Brain microvascular endothelial cell (primary cell): ENCODE measurements at places on chromosomes 4 and X.

DNA sequence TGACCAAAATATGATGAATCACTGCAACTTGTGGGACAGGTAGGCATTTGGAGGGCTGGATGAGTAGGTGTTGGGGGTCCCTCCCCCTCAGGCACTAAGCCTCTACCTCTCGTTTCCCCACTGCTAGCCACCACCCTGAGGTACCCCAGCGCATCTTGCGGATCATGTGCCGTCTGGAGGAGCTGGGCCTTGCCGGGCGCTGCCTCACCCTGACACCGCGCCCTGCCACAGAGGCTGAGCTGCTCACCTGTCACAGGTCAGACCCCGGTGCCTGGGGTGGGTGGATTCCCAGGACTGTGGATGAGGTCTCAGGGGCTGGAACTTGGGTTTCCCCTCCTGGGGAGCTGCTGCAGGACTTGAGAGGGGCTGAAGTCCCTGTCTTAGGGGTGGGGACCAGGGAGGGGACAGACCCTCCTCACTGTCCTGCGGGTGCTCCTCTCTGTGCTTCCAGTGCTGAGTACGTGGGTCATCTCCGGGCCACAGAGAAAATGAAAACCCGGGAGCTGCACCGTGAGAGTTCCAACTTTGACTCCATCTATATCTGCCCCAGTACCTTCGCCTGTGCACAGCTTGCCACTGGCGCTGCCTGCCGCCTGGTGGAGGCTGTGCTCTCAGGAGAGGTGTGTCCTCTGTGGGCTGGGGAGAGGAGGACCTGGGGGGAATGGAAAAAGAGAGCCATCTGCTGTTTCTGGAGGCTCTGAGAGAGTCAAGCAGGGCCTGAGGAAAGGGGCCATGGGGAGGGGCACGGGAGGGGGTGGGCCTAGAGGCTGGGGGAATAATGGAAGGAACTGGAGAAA is 10.1 kb upstream of the ERAS start:
- DNase-seq, result no peak

- DNase-seq, result peak; percentile 37
Measured at GRCh38 chr4:153987291-153987690, 198.4 kb upstream of the SFRP2 start.

- no peak for DNase-seq
Measured at GRCh38 chr4:98504091-98504490, 154.3 kb downstream of the TSPAN5 start.

DNA sequence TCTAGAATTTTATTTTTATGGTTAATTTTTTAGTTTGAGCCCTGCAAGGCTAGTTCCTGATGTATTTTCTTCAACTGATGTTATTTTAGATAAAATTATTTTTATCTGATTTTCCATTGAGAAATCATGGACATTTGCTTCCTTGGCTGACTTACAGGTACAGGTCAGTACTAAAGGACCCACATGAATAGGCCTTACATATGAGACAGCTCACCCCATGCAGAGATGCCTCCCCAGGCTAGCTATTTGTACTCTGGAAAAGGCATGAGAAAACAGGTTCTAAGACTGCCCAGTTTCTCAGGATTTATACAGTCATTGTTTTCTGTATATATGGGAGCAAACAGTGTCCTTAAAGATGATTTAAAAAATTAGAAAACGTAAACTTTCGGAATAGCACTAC is 255.5 kb downstream of the BMPR1B start:
- no peak for DNase-seq

GRCh38 chrX:119758731-119759247 is 401 bp downstream of the SOWAHD start:
- no peak for DNase-seq

DNA sequence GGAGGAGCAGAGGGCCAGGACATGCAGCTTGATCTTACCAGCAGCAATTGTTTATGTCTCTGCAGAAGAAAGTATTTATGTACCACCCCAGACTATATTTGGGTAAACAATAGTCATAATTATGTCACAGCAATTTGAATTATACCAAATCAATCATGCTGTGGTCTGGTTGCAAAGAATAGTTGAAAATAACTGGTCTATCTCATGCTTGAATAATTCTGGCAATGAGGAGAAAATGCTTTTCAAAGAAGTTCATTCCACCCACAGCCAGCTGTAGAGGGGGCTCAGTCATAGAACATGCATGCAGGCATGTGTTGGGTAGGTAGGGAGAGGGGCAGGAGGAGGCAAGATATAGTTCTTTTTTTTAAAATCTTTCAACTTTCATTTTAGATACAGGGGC is 399.2 kb downstream of the IL15 start:
- DNase-seq, result no peak

GRCh38 chrX:41472231-41472815 is 25.2 kb downstream of the NYX start:
- DNase-seq, result no peak

DNA sequence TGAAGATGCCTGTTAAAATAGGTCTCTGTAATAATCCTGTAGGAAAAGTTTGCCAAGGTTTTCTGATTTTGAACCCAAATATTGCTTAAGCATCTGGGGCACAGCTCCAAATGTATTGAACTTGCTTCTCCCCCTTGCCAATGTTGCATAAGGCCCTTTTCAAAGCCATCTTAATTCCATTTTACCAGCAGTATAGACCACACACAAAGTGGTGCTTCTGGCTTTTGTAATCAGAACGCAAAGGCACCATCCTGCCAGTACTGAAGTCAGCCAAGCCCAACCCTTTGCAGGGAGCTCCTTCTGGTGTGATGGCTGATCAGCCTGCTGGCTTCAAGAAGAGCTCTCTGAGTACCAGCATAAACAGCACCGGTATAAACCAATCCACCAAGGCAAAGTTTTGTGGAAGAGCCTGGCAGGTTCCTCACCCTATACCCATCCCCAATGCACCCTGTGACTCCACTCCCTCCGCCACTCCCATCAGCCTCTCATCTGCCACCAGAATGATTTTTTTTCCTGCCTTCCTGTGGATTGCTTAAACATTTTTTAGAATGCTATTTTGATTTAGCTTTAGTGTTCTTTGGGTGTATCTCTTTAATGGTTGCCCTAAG is 39.2 kb upstream of the USP9X start:
- no peak for DNase-seq

GRCh38 chrX:37453821-37454220 is 104.7 kb downstream of the PRRG1 start:
- DNase-seq, result no peak

- DNase-seq, result peak; percentile 95
Measured at GRCh38 chr4:24770032-24770584, 25.3 kb upstream of the SOD3 start.

- DNase-seq, result peak; percentile 26
Measured at GRCh38 chr4:165537028-165537648, 158.3 kb downstream of the CPE start.

DNA sequence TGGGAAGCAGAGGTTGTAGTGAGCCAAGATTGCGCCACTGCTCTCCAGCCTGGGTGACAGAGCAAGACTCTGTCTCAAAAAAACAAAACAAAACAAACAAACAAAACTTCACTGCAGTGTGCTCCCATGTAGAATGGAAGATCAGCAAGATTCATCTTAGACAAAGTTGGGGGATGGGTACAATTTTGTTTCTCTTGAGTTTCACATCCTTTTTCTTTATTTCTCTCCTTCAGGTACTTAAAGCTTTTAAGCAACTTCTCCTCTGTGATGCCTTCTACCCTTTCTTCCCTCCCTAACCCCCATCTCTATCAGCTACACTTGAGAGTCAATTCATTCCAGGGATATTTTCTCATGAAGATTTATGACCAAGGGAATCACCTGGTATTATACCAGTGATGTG is 15.5 kb upstream of the RBBP7 start:
- no peak for DNase-seq

GRCh38 chrX:38986586-38986985 is 185.3 kb downstream of the MID1IP1 start:
- no peak for DNase-seq

- no peak for DNase-seq
Measured at GRCh38 chrX:96907516-96908272, 24.0 kb downstream of the RPA4 start.

DNA sequence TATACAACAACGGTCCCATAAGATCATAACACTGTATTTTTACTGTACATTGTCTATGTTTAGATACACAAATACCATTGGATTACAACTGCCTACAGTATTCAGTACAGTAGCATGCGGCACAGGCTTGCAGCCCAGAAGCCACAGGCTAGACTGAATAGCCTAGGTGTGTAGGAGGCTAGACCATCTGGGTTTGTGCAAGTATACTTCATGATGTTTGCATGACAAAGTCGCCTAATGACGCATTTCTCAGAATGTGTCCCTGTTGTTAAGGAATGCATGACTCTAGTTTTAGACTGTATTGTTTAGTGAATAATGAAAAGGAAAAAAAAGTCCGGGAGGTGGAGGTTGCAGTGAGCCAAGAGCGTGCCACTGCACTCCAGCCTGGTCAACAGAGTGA is 56.5 kb upstream of the C4orf50 start:
- DNase-seq, result no peak

DNA sequence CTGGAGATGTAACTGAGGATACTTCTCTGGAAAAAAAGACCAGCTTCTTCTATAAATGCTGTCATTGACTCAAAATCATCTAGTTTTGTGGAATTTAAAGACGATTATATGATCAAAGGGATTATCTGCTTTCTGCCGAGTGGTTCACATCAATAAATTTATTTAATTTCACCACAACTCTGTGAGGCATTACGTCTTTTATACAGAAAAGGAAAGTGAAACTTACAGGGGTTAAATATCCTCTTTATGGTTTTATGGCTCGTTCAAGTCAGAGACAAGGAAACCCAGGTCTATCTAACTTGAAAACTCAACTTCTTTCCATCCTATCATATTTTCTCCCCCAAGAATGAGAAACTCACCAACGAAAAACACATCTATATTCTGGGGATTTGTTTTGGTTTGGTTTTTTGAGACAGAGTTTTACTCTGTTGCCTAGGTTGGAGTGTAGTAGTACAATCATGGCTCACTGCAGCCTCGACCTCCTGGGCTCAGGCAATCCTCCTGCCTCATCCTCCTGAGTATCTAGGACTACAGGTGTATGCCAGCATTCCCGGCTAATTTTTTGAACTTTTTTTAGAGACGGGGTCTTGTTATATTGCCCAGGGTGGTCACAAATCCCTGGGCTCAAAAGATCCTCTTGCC is 377.9 kb upstream of the EMCN start:
- no peak for DNase-seq
